Tongue (tissue), 3 donors: ENCODE measurements at places on chromosomes 5 and 9.

DNA sequence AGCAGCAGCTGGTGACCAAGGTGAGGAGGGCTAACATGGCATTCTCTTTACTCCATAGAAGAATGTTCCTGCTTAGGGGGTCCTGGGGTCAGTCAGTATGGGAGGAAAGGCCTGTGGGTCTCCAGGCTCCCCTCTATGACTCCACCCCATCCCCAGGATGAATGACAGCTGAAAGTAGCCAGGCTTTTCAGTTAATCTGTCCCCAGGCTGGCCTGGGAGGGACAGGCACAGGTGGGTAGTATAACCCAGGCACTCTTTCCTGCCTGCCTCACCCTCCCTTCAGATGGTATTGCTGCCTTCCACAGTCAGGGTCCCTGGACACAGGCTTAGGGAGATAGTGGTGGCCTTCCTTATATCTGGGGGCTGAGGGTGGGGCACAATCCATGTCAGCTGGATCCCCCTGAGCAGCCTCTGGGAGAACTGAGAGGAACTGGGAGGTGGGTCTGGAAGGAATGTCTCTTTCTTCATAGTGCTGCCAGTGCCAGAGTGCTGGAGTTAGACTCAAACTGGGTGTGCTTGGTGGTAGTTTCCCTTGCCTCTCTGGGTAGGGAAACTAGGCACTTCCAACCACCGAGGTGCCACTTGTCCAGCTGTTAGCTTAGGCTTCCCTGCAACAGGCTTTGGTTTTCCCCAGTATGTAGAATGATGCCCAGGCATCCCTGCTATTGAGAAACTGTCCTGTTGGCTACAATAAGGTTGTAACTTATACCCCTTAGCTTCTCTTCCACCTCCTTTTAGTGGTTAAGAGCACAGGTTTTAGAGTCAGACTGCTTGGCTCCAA is 27.8 kb downstream of the LARP1 start:
- peak; percentile 72 for DNase-seq

GRCh38 chr5:137699336-137700281 is 36.3 kb downstream of the KLHL3 start:
- peak; percentile 67 for DNase-seq

DNA sequence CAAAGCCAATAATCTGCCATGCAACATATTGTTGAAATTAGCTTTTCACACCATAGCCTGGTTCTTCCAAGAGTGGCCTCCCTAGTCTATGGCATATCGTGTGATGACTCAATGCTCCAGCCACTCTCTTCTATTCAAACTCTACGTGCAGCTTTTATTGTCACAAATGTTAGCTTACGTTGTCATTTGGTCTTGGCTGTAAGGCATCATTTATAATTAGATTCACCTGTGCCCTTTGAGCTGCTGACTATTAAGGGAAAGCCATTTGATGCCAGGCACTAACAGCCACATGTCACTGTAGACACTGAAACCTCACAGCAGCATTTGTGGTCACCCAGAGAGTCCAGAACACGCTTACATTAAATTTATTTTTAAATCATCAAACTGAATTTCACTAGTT is 66.8 kb downstream of the APBA1 start:
- DNase-seq, result no peak

DNA sequence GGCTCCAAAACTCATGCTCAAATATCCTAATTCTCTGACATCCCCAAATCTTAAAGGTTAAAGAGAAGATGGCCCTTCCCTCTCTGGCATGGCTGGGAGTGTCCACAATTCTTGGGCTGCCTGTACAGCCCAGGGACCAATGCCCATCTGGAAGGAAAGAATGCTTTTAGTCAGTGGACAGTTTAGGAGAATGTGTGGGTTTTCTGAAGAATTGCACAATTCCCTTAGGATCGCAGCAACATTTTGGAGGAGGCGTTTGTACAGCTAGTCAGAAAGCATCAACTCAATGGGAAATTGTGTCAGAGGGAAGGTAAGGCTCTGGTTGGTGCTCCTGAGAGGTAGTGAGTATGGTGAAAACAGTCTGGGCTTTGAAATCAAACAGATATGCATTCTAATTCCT is 15.0 kb downstream of the FAM193B start:
- no peak for DNase-seq

DNA sequence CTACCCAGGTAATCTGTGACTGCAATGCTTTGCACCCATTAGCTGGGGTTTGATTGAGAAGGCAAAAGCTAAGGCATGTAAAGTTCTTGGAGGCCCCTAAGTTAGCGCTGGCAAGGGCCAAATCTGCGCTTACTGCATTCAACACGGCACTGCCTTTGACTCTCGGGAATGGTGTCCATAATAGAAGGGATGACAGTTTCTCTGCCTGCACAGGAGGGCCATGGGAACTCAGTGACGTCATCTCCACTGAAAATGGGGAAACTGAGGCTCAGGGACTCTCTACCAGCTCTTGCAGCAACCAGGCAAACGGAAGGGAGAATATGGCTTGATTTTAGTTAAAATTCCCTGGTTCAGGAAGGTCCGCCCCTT is 487 bp downstream of the SPATA24 start:
- no peak for DNase-seq

DNA sequence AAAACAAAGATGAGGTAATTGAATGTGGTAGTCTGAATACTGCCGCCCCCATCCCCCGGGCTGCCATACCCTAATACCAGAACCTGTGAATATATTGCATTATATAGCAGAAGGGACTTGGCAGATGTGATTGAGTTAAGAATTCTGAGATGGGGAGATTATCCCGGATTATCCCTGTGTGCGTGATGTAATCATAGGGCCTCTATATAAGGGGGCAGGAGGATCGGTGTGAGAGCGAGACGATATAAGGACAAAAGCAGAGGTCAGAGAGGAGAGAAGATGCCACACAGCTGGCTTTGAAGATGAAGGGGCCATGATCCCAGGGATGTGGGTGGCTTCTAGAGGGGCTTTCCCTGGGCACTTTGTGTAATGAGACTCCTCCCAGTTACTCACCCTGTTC is 101.7 kb upstream of the TLE1 start:
- no peak for DNase-seq

DNA sequence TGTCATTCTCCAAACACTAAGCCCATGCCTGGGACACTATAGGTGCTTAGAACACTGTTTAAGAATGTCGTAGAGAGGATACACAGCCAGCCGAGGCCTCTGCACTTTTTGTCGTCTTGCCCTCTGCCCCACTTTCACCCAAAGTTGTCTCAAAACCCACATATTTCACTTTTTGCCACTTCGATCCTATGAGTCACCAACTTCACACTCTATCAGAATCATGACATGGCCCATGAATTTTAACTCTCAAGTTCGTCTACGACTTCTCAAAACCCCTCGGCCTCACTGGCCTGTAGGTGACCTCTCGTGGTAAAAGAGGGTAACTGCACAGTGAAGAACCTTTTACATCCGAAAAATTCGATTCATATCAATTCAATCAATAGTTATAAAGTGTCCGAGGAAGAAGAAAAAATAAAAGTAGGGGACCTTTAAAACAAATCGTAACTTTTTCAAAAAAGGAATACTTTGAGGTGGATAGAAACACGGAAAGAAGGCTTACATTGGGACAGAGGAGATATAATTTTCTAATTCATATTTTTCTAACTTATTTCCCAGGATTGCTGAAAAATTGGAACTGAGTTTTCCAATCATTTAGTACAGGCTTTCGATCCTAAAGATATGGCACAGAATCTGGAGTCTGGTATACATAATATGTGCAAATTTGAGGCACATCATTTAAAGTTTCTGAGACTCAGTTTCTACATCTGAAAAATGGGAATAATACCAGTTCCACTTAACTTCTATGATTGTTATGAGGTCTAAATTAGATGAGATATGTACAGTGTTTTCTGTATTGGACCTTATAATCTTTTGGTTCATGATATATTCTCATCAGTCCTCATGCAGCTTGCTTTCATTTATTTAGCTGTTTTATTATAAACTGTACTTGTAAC is 122.6 kb downstream of the APBA1 start:
- peak; percentile 64 for DNase-seq

GRCh38 chr5:32390819-32391591 is 53.5 kb downstream of the ZFR start:
- DNase-seq, result no peak

- DNase-seq, result no peak
These were observed 207.5 kb downstream of the CHSY3 start for GRCh38 chr5:130111746-130112145.

DNA sequence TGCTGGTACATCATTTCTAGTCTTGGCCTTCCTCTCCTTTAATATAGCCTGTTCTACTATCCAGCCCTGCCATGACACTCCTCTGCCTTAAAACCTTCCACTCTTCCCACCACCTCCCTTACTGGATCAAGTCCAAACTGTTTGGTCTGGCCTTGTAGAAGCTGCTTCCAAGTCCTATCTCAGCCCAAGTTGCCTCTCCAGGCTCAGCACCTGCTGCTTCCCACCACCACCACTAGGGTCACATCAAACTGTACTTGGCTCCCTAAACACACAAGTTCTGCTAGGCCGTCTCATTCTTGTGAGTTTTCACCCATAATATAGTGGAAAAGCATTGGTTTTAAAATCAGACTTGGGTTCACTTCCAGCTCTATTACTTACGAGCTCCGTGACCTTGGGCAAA is 1.4 kb downstream of the NDUFA8 start:
- DNase-seq, result peak; percentile 25

GRCh38 chr5:83285661-83286398 is 185.7 kb upstream of the VCAN start:
- DNase-seq, result no peak

- DNase-seq, result no peak
These were observed 186.3 kb upstream of the TUSC1 start for GRCh38 chr9:25864509-25864908.

GRCh38 chr5:173973616-173973969 is 15.4 kb upstream of the C5orf47 start:
- DNase-seq, result no peak

- no peak for DNase-seq
These were observed 61.0 kb downstream of the DAP start for GRCh38 chr5:10699987-10700386.

DNA sequence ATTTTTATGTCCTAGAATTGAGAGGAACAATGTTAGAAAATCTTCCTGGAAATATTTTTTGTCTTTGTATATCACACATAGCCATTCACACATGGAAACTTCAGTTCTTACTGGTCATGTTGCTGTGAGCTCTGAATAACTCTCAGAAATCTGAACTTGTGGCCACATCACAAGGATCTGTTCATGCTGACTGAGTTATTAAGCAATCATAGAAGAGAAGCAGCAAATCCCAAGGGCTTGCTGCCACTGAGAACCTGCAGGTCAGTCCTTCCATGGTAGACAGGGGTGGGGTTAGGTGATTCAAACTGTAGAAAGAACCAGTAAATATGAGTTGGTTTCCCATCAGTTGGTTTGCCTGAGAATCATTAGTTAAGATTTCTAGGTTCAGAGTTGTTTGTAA is 27.6 kb downstream of the SGCD start:
- no peak for DNase-seq

GRCh38 chr9:110078604-110079003 is 129.4 kb downstream of the C9orf152 start:
- DNase-seq, result no peak

DNA sequence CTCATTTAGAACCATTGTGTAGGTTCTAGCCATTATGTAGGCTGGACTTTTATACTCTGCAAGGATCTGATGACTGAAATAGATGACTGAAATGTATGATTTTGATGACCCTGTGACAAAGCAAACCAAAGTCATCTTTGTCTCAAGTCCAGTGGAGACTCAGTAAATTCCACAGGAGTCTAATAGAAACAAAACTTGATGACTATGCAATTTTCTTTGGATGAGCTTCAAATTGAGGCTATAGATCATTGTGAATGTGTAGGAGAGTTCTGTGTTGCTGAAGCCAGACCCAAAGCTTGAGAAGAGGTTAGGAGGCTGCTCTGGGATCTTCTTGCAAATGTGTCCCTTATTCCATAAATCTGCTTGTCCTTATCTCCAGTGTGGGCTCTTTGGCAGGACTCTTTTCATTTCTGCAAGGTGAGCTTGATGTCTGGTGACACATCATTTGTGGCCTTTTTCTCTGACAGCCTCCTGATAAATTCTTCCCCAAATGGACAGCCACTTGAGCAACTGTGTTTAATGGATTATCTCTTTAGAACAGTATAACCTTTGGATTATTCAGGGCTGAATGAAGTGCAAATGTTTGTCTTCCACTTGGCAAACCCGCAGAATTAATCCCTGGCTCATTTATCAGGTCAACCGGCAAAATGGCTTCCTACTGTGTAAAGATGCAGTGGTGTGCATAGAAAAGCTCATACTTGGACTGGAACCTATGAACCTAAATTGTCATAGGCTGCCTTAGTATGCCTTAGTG is 235.1 kb upstream of the ANKH start:
- no peak for DNase-seq

DNA sequence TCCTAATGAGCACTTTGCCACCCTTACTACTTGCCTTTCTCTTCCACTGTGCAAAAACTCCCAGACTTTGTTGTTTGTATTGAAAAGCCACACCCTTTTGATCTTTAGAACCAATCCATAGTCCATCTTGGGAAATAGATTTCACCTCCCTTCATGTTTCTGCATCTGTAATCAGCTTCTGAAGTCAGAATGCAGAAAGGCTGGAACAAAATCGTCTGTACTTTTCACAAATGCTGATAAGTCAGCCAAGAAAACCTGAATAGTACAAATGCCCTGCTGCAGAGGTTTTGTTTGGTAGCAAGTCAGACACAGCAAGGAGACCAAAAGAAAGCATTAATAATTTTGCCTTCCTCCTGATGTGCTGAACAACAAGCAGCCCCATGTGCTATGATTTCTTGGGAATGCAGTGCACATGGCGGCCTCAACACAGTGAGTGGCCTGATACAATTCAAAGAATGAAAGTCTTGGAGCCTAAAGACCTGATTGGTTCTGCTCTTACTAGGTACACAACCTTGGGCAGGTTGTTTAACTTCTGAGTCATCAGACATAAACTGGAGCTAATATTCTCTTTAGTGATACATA is 59.2 kb upstream of the STK32A start:
- DNase-seq, result no peak

GRCh38 chr5:116076496-116076895 is 8.3 kb upstream of the COMMD10 start:
- DNase-seq, result no peak

- DNase-seq, result no peak
These were observed 674.9 kb downstream of the PRR16 start for GRCh38 chr5:121138952-121139351.

- DNase-seq, result no peak
These were observed 8.1 kb upstream of the CYSTM1 start for GRCh38 chr5:140166911-140167310.

GRCh38 chr5:1164696-1165630 is 36.4 kb upstream of the SLC6A19 start:
- no peak for DNase-seq

- DNase-seq, result no peak
These were observed 461.0 kb upstream of the C9orf72 start for GRCh38 chr9:28034242-28034641.

DNA sequence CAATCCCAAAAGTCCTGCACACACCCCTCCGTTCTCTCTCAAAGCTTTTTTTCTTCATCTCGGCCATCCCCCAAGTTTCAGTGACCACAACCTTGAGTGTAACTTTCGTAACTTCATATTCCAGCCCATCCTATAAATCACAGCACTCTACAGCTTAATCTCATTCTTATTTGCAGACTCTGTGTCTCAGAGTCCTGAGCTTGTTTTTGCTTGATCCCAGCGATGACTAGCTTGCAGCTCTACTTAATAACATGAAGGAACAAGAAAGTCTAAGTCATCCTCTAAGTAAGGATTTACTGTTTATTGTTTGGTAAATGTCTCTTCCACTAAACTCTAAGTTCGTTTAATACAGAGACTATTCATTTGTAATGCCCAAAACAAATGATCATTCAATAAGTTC is 2.6 kb upstream of the SPDL1 start:
- peak; percentile 15 for DNase-seq

GRCh38 chr9:105309531-105309931 is 65.1 kb downstream of the SLC44A1 start:
- DNase-seq, result peak; percentile 21

GRCh38 chr5:6814816-6815215 is 101.6 kb downstream of the TENT4A start:
- DNase-seq, result no peak
